Stimulated activated CD4-positive, alpha-beta T cell treated with anti-CD3 and anti-CD28 coated beads, TNF-alpha, amount 100 ng/mL, for 4 hours (primary cell): ENCODE measurements at places on chromosomes 2 and 18.
A peak's percentile ranks its signal among the peaks of the same experiment; 100 is the strongest.

- DNase-seq, result peak; percentile 44
These were observed 10.6 kb upstream of the ITGB6 start for GRCh38 chr2:160210599-160211138.

DNA sequence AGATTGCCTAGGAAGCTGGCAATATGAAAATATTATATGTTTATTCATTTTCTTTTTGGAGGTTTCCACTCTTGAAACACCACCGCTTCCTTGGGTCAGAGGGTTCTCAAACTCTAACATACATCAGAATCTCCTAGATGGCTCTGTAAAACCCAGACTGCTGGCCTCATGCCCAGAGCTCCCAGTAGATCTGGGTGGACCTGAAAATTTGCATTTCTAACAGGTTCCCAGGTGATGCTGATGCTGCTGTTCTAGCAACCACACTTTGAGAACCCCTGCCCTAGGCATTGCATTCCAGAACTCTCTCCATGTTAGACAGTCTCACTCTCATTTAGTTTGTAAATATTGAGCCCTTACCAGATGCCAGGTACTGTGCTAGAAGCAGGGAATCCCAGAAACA, 139.4 kb downstream of the FAM210A start:
- DNase-seq, result no peak

- no peak for DNase-seq
These were observed 64.0 kb downstream of the PMS1 start for GRCh38 chr2:189848276-189848675.

- DNase-seq, result no peak
These were observed 23.4 kb downstream of the SAP130 start for GRCh38 chr2:128004509-128004908.

DNA sequence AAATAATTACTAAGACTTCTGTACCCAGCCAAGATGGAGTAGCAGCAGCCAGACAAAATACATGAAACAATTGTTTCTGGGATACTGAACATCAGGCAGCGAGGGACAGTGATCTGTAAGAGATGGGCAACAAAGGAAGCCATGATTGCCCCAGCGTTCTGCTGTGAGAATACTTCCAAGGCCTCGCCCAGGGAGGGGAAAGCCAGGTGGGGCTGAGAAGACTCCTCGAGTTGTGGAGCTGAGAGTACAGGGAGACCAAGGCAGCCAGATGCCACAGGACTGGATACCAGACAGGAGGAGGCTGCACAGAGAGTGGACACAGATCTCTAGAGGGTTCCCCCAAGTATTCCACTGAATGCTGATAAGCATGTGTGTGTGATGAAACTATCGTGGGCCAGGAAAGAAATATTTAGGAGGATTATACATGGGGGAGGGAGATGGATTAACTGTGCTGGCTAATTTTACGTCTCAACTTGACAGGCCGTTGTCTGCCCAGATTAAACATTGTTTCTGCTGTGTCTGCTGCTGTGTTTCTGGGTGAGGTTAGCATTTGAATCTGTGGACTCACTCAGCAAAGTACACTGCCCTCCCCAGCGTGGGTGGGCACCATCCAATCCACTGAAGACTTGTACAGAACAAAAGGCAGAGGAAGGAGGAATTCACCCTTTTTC, 10.2 kb upstream of the LIMS2 start:
- no peak for DNase-seq

- DNase-seq, result no peak
These were observed 526.7 kb downstream of the RIT2 start for GRCh38 chr18:42588786-42589185.
